ENCODE measurements at places on chromosomes 6 and 20.

GRCh38 chr6:105178110-105178509, 1.7 kb downstream of the POPDC3 start:
- no peak for DNase-seq

GRCh38 chr6:33961691-33962090, 157.9 kb upstream of the MLN start:
- no peak for DNase-seq

GRCh38 chr6:72742001-72742673, 120.3 kb downstream of the KCNQ5 start:
- no peak for DNase-seq

DNA sequence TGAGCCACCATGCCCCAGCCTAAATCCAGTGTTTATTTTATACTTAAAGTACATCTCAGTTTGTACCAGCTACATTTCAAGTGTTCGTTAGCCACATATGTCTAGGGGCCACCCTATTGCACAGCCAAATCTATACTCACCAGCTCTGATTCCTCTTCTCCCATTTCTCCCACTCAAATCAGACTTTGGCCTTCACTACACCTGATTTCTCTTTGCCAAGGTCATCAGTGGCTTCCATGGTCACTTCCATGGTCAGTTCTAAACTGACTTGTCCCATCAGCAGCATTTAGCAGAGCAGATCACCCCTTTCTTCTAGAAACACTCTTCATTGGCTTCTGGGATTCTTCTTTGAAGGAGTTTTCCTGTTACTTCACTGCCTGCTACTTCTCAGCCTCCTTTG, 14.1 kb downstream of the GHRH start:
- no peak for DNase-seq

DNA sequence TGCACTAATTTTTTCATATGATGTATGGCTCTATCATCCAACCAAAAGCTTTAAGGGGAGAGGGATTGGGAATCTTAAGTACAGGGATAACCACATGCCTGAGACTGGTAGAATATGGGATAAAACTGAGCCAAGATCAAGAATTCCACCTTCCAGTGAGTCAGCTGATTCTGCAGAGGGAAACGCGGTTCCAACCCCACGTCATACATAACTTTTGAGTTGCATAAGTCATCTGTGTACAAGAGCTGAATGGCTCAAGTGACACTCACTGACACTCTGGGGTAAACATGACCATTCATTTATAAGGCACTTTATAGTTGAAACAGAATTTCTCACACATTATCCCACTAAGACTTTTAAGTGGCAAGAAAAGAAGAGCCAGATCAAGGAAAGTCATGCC, 16.4 kb downstream of the TRIM27 start:
- DNase-seq = no peak

DNA sequence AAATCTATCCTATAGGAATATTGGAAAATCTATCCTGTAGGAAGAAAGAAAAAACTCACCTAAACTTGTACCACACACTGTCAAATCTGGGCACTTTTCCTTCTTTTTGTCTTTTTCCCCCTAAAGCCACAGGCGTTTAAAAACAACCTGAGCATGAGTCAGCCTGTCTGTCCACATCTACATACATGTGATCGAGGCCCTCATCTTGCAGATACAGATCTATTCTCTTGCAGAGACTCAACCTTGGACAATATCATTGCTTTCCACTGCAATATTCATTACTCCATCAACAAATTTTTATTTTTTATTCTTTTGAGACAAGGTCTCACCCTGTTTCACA, 95.9 kb upstream of the IYD start:
- DNase-seq = no peak

All from Jurkat, Clone E6-1 (cell line).